ENCODE measurements at places on chromosomes 16 and 17. TPM values are rescaled to one million over a fixed set of nuclear protein-coding genes. Genes with fewer than 3 reads are reported as not detected.

GRCh38 chr16:71276589-71277334 lies 12.4 kb downstream of the CMTR2 start:
- DNase-seq: no peak

DNA sequence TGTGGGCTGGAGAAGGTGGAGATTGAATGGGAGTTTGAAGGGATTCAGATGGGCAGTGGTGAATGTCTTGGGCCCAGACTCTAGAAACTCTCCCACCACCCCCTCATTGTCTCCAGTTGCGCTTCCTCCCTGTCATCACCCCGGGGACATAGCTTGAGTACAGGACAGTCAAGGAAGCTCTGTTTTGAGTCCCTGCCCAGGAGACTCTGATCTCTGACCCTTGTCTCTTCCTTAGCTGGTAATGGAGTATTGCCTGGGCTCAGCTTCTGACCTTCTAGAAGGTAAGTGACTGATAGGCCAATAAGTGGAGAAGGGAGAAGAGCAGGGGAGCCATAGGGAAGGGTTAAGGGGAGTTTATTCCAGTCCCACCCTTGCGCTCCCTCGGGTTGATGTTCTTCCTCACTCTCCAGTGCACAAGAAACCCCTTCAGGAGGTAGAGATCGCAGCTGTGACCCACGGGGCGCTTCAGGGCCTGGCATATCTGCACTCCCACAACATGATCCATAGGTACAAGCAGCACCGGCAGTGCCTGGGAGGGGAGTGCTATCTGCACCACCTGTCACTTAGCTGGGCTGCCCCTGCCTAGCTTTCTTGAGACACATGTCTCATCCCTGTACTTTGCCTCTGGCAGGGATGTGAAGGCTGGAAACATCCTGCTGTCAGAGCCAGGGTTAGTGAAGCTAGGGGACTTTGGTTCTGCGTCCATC lies 5.0 kb downstream of the TAOK2 start:
- DNase-seq: no peak

DNA sequence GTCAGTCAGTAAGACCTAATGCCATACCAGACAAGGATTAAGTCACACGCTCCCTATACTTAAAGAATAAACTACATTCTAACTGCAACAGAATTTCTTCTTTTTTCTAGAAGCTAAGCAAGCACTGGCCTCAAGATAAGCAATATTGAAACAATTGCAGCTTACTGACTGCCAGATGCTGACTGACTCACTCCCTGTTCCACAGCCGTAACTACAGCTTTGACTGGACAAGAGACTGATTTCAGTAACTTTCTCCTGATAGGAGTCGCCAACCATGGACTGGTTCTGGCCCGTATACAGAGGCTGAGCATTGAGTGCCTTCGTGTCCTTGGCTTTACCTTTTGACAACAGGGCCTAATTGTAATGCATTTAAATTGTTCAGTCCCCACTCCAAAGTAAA lies 67.9 kb downstream of the TRIM37 start:
- DNase-seq: no peak

DNA sequence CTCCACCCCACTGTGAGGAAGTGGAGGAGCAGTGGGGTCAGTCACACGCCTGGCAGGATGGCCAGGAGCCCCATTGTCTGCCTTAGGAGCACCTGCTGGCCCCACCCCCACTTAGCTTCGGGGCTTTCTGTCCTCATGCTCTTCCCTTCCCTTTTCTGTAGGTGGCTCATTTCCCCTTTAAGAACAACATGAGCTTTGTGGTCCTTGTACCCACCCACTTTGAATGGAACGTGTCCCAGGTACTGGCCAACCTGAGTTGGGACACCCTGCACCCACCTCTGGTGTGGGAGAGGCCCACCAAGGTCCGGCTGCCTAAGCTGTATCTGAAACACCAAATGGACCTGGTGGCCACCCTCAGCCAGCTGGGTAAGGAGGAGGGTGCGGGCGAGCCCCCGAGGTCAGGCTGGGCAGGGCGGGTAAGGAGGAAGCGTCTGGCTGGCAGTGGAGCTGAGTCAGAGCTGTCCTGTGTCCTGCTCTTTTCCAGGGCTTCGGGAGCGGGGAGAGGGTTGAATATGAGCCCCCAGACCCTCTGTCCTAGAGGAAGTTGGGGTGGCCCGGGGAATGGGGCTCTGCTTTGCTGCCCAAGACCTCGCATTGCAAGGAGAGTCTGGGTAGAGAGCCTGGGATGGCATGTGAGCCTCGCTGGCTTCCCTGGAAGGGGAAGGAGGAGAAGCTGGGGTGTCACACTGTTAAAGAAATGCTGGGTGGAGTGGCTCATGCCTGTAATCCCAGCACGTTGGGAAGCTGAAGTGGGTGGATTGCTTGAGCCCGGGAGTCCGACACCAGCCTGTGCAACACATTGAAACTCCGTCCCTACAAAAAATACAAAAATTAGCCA lies 9.2 kb upstream of the SERPINF1 start:
- peak; percentile 71 for DNase-seq

DNA sequence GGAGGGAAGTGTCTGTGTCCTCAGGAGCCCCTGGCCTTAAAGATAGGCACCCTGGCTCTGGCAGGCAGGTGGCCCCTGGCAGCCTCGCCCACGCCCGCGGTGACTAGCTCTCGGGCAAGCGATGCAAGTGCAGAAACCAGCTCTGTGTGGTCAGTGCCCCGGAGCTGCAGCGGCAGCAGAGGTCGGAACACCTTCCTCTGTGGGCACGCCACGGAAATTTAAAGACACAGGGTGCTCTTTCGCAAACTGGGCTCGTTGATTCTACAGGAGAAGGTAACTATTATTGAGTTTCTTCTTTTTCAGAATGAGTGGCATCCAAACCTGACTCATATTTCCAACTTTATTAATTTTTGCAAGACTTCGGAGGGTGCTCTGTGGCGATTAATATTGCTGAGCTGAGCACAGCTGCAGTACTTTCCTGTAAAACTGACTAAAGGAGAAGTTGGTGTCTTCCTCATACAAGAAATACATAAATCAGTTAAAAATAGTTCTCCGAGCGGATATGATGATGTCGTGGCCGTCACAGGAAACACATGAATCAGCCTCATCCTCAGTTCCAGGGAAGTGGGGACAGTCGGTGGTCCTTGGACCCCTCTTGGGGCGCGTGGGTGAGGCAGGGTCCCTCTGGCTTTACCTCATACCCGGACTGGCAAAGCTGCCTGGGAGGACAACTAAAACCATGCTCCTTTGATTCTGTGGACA lies 120.2 kb downstream of the METRNL start:
- DNase-seq: peak; percentile 53

DNA sequence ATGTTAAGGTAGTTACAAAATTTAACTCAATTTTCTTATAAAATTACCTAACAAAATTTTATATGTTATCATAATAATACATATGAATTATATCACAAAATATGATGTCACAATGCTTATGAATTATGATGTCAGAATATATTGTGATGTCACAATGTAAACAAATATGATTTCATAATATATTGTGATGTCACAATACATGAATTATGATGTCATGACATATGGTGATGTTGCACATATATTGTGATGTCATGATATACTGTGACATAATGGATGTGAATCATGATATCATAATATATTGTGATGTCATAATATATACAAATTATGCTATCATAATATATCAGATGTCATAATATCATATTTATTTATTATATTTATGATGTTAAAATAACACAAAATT lies 1879.9 kb downstream of the TP53TG3F start:
- no peak for DNase-seq

The SLFN12L gene
- not detected for total RNA-seq

The NACA2 gene
- total RNA-seq: not detected

The MGAT5B gene
- 13.1 TPM for total RNA-seq

The SGCA gene
- not detected for total RNA-seq
